ENCODE measurements at places on chromosomes 11 and 22.

DNA sequence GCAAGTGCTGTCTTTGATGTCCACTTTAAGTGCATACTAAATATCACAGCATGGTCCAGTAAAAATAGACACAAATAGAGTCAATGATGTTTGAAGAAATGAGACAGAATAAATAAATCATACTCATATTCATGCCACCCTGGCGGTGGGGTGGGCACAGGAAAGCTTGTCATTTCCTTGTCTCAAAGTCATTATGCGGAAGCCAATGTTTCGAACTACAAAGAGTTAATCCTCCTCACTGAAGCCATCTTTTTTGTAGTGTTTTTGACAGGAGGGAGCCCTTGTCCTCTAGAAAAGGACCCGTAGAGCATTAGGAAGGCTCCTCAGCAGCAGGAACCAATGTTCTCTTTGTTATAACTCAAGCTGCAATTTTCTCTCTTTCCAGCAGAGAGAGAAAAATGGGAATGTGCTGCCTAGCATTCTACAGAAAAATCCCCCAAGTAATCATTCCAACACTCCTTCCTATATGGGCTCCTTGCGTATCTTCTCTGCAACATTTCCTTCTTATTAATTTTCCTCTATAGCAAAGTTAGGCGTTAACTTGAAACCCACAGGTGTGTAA is 30.6 kb downstream of the SC5D start:
- no peak for DNase-seq

DNA sequence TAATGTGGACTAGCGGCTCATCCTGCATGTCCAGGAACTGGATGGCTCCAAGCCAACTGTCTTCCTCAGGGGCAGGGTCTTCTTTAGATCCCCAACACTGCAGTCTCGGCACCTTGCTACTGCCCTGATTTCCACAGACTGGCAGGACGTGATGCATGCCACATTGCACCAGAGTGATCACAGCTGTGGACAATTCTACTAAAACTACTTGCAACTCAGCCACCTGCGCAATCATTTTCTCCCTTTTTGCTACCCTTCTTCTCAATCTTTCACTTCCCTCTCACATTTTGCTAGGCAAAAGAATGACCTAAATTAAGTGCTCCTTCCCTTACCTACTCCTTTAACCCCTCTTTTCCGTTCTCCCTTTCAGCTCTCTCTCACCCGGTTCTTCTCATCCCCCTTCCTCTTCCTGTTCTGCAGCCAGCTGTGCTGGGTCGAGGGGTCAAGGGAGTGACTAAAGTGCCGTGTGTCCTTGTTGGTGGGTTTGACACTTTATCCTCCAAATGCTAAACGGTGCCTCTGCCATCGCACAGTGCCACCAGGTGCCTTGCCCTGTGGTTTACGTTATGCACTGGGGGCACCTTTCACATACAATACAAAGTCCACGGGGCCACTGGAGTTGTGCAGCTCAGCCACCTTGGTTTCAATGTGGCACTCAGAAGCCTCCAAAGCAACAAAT is 11.5 kb upstream of the PEX26 start:
- DNase-seq: no peak

DNA sequence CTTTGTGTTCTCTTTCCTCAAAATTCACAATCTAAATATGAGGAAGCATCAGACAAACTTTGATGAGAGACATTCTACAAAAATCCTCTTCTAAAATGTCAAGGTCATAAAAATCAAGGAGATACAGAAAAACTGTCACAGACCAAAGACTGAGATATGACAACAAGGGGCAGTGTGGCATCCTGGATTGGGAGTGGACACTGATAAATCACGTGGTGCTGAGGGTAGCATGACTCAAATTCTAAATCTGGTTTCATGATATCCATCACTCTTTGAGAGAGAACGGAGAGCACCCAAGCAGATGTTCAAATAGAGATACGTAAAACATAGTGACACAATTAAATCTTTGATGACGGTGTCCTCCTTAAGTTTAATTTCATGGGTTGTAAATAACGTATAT is 13.0 kb upstream of the CARD18 start:
- DNase-seq: no peak

DNA sequence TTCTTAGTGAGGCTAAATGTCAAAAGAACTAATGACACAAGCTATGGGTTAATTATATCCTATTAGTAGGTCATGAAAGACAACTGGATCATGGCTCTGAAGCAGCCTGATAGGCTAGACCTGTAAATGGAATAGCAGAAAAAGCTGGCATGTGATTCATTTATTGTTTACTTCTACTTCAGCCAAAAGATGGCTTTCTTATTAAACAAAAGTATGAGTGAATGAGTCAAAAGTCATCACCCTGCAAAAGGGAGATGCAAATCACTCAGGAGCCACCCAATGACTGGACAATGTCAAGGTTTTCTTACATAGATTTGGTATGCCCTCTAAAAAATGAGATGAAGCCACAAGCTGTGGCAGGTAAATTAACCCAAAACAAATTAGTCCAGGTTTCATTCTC is 138.0 kb downstream of the TRPC6 start:
- no peak for DNase-seq

DNA sequence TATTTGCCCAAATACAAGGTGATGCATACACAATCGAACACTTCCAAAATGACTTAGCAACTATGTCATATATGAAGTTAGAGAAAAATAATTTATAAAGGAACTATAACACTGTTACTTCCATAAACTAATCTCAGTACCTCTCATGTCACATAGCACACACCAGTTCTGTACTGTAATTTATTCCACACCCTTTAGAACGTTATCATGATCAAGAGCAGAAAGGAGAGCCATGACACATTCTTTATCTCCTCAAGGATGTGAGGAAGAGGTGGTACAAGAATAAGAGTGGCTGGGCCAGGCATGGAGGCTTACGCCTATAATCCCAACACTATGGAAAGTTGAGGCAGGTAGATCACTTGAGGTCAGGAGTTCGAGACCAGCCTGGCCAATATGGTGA is 31.1 kb downstream of the PICALM start:
- DNase-seq: no peak

DNA sequence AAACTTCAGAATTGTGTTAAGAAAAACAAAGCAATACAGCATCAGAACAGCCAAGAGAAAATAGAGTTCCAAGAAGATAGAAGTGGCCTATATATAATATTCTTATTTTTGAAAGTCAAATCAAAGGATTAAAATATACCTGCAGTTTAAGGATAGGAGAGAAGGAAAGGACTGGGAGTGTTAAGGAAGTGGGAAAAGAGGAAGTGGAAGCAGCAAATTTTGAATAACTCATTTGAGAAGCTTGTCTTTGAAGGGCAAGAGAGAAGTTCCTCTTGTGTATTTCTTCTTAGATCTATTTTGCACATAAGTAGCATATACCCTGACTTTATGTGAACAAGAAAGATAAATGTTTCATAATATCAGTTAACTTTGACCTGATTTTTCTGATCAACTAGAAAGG is 62.6 kb upstream of the SLC17A6 start:
- no peak for DNase-seq

DNA sequence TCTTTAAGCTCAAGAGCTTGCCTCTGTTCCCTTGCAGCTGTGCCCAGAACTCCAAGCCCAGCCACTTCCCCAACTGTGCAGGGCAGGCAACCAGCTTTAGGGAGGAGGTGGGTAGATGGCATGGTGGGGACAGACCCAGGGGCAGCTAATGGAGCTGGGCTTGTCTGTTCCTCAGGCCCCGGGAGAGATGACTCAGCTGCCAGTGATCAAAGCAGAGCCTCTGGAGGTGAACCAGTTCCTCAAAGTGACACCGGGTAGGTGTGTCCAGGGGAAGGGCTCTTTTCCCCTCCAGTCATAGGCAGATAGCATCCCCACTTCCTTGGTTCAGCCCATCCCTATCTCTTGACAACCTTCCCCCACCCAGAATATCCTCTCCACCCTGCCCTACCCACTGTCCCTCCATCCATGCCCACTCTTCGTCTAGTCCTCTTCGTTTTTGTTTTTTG is 32.4 kb downstream of the CREB3L1 start:
- DNase-seq: no peak

DNA sequence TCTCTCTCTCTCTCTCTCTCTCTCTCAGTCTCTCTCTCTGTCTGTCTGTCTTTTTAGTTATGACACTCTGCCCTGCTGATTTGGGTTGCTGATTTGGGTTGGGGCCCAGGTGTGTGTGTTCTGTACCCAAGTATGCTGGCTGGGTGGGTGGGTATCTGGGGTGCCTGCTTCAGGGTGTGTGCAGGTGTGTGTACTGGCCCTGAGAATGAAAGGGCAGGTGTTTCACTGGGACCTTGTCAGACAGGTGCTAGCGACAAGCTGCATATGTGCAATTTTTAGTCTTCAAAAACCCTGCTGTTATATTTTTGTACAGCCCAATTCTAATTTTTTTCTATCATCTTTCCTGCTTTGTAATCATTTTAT is 943 bp downstream of the CSF2RB start:
- no peak for DNase-seq
